ENCODE measurements at places on chromosomes 1 and 21.

DNA sequence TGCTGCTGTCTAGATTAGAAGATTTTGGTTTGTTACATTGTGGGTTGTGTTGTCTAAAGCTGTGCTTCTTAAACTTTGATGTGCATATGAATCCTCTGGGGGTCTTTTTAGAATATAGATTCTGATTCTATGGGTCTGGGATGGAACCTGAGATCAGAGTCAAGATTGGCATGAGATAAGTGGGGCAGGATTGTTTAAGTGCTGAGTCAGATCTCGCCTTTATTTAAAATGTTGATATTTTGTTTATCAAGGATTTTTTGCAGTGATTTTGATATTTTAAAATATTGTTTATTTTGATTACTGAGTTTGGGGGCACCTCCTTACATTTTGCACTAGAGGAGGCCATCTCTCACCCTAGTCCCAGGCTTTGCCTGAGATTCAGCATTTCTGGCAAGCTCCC, 114.8 kb downstream of the LAMC2 start:
- DNase-seq = no peak

DNA sequence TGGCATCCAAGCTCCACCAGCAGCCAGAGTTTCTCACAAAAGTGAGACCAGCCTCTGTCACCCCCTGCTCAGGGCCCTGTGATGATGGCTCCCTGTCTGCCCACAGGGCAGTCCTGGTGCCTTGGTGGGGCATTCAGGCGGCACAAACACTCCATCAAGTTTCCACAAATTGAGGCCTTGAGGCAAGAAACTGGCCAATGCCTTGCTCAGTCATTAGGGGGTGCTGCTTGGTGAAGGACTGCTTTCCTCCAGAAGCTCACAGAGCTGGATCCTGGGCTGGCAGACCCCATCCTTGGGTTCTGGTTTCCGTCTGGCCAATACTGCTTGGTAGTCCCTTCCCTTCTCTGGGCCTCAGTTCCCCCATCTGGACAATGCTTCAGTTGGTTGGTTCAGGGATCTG, 12.5 kb upstream of the AHDC1 start:
- no peak for DNase-seq

DNA sequence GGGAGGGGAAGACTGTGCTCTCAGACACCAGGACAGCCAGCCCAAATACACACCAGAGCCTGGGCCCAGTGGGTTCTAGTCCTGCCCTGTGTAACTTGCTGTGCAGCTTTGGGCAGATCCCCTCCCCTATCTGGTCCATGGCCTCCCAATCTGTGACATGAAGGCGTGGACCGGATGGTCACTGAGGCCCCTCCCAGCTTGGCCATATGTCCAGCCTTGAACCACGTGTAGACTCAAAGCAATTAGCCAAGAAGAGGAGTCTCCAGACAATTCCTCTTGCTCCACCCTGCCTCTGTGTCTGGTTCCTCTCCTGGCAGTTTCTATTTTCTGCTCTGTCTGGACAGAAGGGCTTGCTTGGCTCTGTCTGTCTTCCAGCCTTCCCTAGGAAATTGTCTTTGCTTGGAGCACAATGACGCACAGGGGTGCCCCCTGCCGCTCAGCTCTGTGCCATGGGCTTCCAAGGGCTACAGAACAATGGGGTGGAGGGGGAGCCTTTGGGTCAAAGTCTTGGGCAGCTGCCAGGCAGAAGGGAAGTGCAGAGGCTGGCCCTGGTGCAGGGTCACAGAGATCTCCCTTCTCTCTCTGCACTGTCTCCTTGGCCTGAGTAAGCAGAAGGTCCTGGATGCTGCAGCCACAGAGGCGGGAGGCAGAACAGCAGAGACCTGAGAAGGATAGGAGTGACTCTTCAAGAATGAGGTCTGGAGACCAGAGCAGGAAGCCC, 66.1 kb downstream of the TENT5C start:
- DNase-seq = no peak

DNA sequence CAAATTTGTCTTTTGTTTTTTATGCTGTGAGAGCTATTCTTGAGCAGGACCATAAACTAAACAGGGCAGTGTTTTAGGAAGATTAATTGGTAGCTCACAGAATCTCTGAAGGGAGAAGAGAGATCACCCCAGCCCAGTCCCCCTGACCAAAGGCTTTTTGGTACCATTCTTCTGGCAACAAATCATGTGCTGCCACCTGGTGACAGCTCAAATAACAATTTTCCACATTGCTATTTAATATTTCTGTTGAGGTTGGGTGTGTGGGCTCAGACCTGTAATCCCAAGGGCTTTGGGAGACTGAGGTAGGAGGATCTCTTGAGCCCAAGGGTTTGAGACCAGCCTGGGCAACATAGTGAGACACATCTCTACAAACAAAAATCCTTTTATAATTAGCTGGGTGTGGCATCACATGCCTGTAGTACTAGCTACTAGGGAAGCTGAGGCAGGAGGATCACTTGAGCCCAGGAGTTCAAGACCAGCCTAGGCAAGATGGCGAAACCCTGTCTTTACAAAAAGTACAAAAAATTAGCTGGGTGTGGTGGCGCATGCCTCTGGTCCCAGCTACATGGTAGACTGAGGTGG, 2.2 kb upstream of the TESK2 start:
- peak; percentile 59 for DNase-seq

DNA sequence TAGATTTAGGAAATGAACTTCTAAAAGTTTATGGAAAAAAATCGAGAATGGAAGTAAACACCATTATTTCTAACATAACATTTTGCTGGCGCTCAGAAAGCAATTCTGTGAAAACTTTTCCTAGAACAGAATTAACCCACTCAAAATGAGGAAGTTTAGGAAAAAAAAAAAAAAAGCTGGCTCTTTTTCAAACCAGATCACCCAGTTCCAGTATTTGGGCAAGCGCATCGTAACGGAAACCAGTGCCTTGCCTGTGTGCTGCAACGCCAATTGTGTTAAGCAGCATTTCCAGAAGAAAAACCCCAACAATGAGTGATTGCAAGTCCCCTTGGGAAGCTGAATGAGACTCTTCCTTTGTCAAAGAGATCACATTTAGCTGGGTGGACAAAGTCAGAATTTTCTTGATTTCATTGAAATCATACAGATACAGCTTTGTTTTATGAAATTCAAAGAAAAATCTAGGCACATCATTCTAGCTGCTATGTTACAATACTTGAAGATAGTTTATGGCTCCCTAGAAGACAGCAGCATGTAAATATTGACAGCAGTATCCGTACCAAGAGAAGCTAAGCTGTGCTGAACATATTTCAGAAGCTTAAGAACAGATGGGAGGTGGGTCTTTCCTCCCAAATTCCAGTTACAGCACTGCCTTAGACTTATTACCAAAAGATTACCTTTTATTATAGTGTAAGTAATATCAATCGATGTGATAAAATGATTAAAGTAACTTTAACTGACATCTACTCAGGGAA, 113.4 kb downstream of the ERG start:
- DNase-seq = no peak

GRCh38 chr1:100440075-100440809, 87.9 kb downstream of the CDC14A start:
- DNase-seq = peak; percentile 80

All from stimulated activated CD4-positive, alpha-beta T cell treated with anti-CD3 and anti-CD28 coated beads, Interleukin-15, amount 100 ng/mL, for 24 hours (primary cell).